ENCODE measurements at places on chromosomes 6 and 20.

DNA sequence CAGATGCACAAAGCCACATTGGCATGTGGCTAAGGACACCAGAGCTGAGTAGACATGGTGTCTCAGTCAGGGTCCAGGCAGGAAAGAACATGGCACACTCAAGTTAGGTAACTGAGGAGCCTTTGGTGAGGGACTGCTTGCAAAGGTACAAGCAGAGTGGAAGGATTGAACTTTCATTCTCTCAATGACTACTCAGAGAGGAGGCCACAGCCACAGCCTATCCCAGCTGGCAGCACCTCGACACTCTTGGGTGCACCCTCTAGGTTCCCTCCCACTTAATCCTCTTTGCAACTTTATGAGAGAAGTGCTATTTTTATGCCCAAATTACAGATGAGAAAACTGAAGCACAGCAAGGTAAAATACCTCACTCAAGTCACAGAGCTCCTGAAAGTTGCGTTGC is 73.4 kb downstream of the ISM1 start:
- DNase-seq: no peak
- H3K4me3 ChIP-seq: no peak overlapping the region
- no peak overlapping the region for H3K27ac ChIP-seq
- H3K4me1 ChIP-seq: no peaks in the 10 kb centered on the region
- no peaks in the 10 kb centered on the region for H3K36me3 ChIP-seq

- H3K4me1 ChIP-seq: no peaks in the 10 kb centered on the region
- no peak for DNase-seq
- H3K36me3 ChIP-seq: no peaks in the 10 kb centered on the region
- no peak overlapping the region for H3K27ac ChIP-seq
Measured at GRCh38 chr6:81843302-81843701, 90.8 kb upstream of the TENT5A start.

GRCh38 chr20:1998193-1998520 is 4.3 kb upstream of the PDYN start:
- no peak overlapping the region for H3K4me3 ChIP-seq
- H3K27ac ChIP-seq: no peak overlapping the region
- no peak for DNase-seq
- H3K27me3 ChIP-seq: peaks cover 29% of the 10 kb centered on the region
- H3K36me3 ChIP-seq: no peaks in the 10 kb centered on the region

DNA sequence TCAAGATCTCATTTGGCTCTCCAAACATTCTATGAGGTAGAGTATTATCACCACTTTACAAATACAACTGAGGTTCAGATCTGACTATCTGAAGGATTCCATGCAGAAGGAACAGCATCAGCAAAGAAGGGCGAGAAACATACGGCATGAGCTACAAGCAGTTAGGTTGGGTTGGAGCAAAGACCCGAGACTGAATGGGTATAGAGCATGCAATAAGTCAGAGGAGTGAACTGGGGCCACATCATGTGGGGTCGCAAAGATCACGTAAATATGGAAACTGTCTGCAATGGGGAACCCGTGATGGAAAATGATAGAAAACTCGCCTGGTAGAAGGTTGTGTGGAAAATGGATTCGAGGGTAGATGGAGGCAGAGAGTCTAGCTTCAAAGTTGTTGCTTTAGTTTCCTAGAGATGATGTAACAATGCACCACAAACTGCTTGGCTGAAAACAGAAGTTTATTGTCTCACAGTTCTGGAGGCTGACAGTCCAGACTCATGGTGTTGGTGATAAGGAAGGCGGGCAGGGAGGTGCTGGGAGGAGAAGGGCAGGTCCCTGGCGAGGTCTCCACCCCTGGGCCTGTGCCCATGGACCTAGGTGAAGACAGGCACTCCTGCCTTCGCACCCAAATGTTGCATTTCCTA is 44.3 kb upstream of the BCLAF1 start:
- no peaks in the 10 kb centered on the region for H3K4me1 ChIP-seq
- DNase-seq: no peak
- no peaks in the 10 kb centered on the region for H3K36me3 ChIP-seq
- H3K4me3 ChIP-seq: no peak overlapping the region
- H3K27ac ChIP-seq: no peak overlapping the region

DNA sequence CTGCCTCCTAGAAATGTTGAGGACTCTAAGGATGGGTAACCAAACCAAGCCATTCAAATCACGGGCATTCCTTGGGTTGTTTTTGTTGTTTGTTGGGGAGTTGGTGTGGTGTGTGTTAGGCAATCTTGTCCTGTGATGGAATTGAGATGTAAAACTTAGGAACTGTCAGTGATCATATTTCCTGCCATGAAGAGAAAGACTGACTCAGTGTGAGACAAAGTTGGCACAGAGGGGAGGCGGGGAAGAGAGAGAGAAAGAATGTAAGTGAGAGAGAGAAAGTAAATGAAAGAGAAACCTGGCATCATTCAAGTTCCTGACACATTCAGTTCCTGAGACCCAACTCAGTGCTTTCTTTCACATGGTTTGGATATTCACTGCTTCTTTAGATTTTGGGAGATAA is 21.6 kb upstream of the FBXO30 start:
- H3K4me1 ChIP-seq: peaks cover 7% of the 10 kb centered on the region
- no peak overlapping the region for H3K27ac ChIP-seq
- no peak for DNase-seq
- no peaks in the 10 kb centered on the region for H3K27me3 ChIP-seq
- H3K4me3 ChIP-seq: no peak overlapping the region

DNA sequence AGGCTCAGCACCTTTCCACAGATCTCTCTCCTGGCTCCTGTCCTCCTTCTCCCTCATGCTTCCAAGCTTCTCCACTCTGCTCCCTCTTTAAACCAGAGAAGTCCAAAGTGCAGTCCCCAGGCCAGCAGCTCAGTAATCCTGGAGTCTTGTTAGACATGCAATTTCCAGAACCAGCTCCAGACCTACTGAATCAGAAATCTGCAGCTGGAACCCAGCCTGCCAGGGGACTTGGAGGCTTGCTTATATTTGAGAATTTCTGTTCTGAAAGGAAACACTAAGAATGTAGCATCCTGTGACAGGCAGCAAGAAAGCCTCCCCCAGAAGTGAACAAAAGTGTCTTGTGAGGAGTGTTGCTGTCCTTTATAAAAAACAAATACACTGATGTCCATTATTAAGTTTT is 438.1 kb downstream of the BCKDHB start:
- H3K36me3 ChIP-seq: no peaks in the 10 kb centered on the region
- no peak overlapping the region for H3K27ac ChIP-seq
- DNase-seq: no peak
- peaks cover 4% of the 10 kb centered on the region for H3K4me1 ChIP-seq
- H3K4me3 ChIP-seq: no peak overlapping the region

Measured in activated CD8-positive, alpha-beta T cell treated with anti-CD3 and anti-CD28 coated beads for 36 hours (primary cell).